ENCODE measurements at places on chromosomes 12 and 14.

DNA sequence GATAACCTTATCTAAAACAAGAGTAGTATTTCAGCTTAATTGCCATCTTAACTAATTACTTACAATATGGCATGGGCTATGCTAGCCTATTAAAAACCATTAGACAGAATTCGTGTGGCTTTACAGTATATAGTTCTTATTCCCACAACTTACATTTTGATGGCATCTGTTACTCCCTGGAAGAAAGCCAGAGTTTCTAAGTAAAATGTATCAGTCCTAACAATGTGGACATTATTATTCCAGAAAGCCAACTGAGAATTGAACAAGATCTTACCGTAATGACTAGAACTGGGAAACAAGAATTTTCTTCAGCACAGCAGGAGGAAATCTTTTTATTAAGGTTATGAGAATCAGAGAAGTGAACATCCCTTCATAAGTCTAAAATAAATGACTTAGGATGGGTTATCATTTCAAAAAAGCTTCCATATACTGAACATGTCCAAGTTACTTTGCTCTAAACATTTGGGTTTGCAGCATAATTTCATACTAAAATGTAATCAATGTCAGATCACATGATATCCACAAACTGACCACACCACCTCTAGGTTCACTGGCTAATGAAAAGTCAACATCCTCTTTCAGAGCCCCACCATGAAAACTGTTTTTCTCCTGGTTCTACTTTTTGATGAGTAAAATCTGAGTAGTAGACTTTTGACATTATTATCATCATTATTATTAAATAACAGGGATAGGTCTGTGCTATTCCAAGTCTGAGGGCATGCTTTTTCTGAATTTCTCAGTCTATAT lies 179.7 kb downstream of the SSPN start:
- DNase-seq, result no peak

DNA sequence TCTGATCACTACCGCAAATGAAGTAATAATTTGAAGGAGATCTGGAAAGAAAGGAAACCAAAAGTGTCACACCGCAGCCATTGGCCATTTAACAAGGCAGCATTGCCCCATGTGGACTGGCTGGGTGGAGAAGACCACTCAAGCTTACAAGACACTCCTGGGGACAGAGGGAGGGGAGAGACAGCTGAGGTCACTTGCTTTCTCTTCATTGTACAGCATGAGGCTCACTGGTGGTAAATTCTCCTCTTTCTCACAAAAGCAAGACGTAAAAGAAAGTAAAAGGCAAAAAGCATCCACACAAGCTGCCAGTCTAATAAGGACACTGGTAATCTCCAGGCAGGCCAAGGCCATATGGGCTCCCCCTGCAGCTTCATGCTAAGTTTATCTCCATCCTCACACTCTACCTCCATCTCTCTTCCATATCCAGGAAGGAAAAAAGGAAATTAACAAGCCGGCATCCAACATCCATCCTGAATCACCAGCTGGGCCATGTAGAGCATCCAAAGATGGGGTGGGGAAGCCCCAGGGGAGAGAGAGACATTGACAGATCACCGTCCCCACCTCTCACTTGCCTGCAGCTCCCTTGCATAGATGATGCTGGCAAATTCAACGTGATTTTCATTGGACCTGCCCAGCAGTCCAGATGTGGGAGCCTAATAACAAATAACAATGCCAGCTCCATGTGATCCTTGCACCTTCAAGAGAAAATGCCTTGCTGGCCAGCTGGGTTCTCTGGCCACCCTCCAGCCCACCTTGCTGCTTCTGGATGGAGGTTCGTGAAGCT lies 100.6 kb downstream of the DPF3 start:
- no peak for DNase-seq

GRCh38 chr12:34604631-34605509 lies 582.6 kb downstream of the ALG10 start:
- DNase-seq, result no peak

- no peak for DNase-seq
Measured at GRCh38 chr14:95396221-95396620, 76.5 kb upstream of the CLMN start.

- DNase-seq, result no peak
Measured at GRCh38 chr14:104956290-104956890, 21.8 kb downstream of the AHNAK2 start.

DNA sequence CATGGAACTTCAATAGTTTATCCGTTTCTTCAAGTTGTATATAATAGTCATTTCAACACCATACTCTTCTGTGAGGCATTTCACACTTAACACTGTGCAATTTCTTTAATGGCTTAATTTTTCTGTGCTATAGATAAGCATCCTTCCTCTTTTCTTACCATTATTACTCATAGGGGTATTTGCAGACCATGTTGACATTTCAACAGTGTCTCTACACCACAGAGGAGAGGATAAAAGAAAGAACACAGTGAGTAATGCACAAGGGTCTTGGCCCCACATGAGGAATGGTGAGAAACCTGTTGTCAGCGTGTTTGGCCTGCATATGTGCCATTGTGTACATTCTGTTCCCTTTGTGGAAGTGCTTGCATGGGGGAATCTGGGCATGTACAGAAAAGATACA lies 421.5 kb upstream of the MDGA2 start:
- no peak for DNase-seq

- no peak for DNase-seq
Measured at GRCh38 chr14:64714432-64715025, 10.3 kb downstream of the PLEKHG3 start.

DNA sequence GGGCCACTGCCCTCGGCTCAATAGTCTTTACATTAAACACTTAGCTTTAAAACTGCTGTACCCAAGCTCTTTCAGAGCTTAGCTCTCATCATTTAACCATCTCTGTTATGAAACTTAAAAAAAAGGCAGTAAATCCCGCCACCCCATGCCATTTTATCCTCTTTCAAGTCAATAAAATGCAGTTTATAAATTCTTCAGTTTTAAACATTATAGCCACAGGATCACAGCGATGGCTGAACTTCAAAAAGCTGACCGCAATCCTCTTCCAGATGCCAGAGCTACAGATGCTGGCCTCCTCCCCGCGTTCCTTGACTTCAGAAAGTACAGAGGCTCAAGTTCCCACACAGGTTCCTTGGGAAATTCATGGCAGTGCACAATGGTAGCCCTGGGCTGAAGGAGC lies 4.2 kb downstream of the OR10G3 start:
- no peak for DNase-seq
